Hematopoietic multipotent progenitor cell treated with erythropoietin and hydrocortisone succinate and interleukin-3 and kit ligand, for 17 days (in vitro differentiated cells): ENCODE measurements at places on chromosomes 5 and 9.

DNA sequence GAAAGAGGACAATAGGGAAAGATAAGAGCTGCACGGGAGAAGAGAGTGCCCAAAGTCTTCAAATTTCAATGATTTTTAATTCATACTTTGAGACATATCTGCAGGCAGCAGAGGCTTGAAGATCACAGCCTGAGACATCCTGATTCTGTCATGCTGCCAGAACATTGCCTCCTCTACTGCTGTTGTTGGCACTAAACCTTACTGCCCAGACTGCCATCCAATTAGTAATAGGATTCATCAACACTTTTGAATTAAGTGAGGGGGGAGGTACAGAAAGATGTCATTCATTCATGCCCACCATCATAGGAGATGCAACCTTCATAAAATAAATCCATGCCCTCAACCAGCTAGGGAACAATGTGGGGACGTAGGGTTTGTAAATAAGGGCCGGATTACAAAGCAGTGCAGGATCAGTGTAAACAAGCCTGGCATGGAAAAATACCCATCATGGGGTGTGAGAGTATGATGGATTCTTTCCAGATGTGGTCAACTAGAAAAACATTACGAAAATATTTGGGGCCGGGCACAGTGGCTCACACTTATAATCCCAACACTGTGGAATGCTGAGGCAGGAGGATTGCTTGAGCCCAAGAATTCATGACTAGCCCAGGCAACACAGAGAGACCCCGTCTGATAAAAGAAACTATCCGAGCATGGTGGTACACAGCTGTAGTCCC, 122.1 kb upstream of the DAPK1 start:
- no peak for DNase-seq

DNA sequence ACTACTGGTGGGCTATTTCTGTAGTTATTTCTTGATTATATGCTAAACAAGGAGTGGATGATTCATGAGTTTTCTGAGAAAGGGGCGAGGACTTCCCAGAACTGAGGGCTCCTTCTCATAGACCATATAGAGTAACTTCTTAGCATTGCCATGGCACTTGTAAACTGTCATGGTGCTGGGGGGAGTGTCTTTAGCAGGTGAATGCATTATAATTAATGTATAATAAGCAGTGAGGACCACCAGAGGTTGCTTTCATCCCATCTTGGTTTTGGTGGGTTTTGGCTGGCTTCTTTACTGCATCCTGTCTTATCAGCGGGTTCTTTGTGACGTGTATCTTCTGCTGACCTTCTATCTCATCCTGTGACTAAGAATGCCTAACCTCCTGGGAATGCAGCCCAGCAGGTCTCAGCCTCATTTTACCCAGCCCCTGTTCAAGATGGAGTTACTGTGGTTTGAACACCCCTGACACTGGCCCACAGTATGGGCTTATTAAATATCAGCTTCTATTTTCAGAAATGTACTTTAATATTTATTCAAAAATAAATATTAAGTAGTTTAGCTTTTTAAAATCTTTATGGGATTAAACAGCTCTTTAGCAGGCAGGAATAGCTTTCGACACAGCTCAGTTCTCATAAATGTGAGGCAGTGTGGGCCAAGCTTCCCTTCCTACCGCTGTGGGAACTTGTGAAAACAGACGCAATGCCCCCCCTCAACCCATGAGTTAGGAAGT, 44.4 kb downstream of the GALNT12 start:
- no peak for DNase-seq

DNA sequence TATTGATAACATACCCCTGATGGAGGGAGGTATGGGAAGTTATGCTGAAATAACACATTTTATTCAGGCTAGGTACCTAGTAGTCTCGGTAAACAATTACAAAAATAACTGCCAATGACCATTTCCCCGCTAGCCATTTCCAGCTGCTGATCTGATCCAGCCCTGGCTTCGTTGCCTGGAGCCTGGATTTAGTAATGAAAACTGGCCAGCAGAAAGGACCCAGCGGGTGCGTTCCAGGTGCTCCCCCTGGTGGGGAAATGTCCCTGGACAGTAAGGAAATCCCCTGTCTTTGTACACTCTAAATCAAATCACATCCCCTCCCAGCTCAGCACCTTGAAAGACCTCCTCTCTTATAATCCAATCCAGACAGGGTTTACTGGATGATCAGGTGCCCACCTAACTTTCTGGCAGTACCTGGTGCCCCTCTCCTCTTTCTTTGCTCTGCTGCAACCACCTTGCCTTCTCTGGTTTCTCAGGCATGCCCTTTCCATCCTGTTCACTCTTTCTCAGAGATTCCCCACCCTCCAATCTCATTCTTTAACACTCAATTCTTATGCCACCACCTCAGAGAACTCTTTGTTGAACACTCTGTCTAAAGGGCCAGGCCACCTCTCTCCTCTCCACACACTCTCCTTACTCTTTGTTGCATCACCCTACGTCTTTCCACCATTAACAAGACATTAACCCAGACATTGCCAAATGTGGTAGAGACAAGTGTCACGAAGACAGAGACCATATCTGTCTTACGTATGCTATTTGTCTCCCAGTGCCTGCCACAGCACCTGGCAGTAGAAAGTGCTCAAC, 50.1 kb upstream of the SMAD5 start:
- DNase-seq = peak; percentile 21

GRCh38 chr5:173488144-173488543, 128.3 kb downstream of the BOD1 start:
- no peak for DNase-seq

GRCh38 chr5:14036514-14036913, 92.0 kb upstream of the DNAH5 start:
- DNase-seq = no peak

GRCh38 chr9:21381448-21382339, 3.5 kb downstream of the IFNA2 start:
- DNase-seq = no peak

DNA sequence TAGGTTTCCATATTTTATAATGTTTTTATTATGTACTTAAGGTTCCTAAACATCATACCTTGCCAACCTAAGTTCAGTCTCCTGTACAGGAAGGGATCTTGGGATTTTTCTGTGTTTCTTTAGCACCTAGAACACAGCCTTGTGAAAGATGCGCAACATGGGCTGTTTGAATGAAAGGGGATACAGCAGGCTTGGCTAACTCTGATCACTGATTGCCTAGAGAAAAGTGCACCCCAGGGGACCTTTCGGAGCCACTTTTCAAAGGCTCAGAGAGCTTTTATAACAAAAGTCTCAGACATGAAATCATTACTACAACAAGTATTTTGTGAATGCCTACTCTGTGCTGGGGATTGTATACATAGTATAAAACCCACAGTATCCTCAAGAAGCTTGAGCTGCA, 261.6 kb downstream of the BNC2 start:
- no peak for DNase-seq

- no peak for DNase-seq
Observed at GRCh38 chr5:88675708-88676636, 207.0 kb downstream of the MEF2C start.

DNA sequence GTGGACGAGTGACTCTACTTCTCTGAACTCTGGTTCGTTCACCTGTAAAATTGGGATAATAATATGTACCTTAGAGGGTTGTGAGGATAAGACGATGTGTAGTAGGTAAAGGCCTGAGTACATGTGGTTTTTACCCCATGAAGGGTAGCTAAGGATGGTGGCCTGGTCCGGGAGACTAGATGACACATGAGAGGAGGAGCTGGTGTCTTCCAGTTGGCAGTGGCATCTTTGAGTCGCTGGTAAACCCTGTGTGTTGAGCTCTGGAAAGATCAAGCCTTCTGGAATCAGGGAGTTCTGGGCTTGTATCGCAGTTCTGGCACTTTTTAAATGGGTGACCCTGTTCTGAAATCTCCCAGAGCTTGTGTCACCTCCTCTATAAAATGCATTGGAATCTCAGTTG, 166.4 kb upstream of the ZNF618 start:
- DNase-seq = no peak

GRCh38 chr9:37010180-37010579, 23.9 kb downstream of the PAX5 start:
- no peak for DNase-seq

GRCh38 chr9:80175286-80176150, 603.8 kb downstream of the TLE4 start:
- no peak for DNase-seq

DNA sequence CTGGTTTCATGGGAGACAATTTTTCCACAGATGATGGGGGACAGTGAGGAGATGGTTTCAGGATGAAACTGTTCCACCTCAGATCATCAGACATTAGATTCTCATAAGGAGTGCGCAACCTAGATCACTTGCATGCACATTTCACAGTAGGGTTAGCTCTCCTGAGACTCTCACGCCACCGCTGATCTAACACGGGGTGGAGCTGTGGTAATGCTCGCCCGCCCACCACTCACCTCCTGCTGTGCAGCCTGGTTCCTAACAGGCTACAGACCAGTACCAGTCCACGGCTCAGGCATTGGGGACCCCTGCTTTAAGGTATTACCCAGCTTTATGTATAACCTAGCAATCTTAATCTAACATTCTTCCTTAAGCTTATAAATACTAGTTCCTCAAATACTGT, 35.6 kb downstream of the TTC39B start:
- no peak for DNase-seq

- peak; percentile 32 for DNase-seq
Observed at GRCh38 chr5:91311697-91312501, 71.2 kb downstream of the ARRDC3 start.
